ENCODE measurements at places on chromosomes 1 and 21. TPM values are rescaled to one million over a fixed set of nuclear protein-coding genes. Genes with fewer than 3 reads are reported as not detected.

PGLYRP3 gene
- not detected for total RNA-seq

HAO2 gene
- total RNA-seq, result not detected

LCE2A gene
- 2.2 TPM for total RNA-seq

SAMD11 gene
- total RNA-seq, result 6.4 TPM

ADAM30 gene
- total RNA-seq, result not detected

BSND gene
- not detected for total RNA-seq

CR2 gene
- total RNA-seq, result not detected

KRTAP13-2 gene
- total RNA-seq, result not detected

GJB4 gene
- total RNA-seq, result not detected

REN gene
- total RNA-seq, result 0.77 TPM

LCE3E gene
- total RNA-seq, result not detected

TMEM201 gene
- 6.2 TPM for total RNA-seq

ADAMTS4 gene
- 37.3 TPM for total RNA-seq

DDAH1 gene
- 36.4 TPM for total RNA-seq

C4BPA gene
- total RNA-seq, result not detected

PRR9 gene
- 1.2 TPM for total RNA-seq

EPHA10 gene
- not detected for total RNA-seq

NR1I3 gene
- total RNA-seq, result not detected

FCRL5 gene
- total RNA-seq, result not detected

CAPN9 gene
- total RNA-seq, result not detected

LCE1A gene
- not detected for total RNA-seq

LORICRIN gene
- not detected for total RNA-seq

KIF26B gene
- 24.1 TPM for total RNA-seq

CASP9 gene
- total RNA-seq, result 4.2 TPM

RSPH1 gene
- not detected for total RNA-seq

S100A7 gene
- not detected for total RNA-seq

CDCA8 gene
- total RNA-seq, result 27.9 TPM

INSRR gene
- under 0.01 TPM for total RNA-seq

SH2D1B gene
- not detected for total RNA-seq

PTCH2 gene
- total RNA-seq, result 0.22 TPM

KRTAP21-2 gene
- not detected for total RNA-seq

KHDC4 gene
- 36.5 TPM for total RNA-seq

NT5C1A gene
- total RNA-seq, result not detected

GLMN gene
- 8.5 TPM for total RNA-seq

CCDC24 gene
- total RNA-seq, result 5.9 TPM

CSF3R gene
- 0.11 TPM for total RNA-seq

DYRK1A gene
- total RNA-seq, result 70.5 TPM

LYPD8 gene
- not detected for total RNA-seq

FHL3 gene
- total RNA-seq, result 11.7 TPM

LCE2C gene
- not detected for total RNA-seq

DMBX1 gene
- not detected for total RNA-seq

NAV1 gene
- total RNA-seq, result 13.3 TPM

APCS gene
- total RNA-seq, result not detected

NBPF20 gene
- 4.2 TPM for total RNA-seq

CYP4A22 gene
- total RNA-seq, result not detected

CHRM3 gene
- total RNA-seq, result not detected

HES3 gene
- not detected for total RNA-seq

LUZP1 gene
- total RNA-seq, result 17.0 TPM

KMO gene
- under 0.01 TPM for total RNA-seq

VAMP3 gene
- total RNA-seq, result 74.5 TPM

OPRD1 gene
- not detected for total RNA-seq

SYT2 gene
- total RNA-seq, result under 0.01 TPM

DYNLT5 gene
- 2.7 TPM for total RNA-seq

S100B gene
- not detected for total RNA-seq

All from uterine smooth muscle cell (primary cell).